ENCODE measurements at places on chromosomes 16 and 17.

DNA sequence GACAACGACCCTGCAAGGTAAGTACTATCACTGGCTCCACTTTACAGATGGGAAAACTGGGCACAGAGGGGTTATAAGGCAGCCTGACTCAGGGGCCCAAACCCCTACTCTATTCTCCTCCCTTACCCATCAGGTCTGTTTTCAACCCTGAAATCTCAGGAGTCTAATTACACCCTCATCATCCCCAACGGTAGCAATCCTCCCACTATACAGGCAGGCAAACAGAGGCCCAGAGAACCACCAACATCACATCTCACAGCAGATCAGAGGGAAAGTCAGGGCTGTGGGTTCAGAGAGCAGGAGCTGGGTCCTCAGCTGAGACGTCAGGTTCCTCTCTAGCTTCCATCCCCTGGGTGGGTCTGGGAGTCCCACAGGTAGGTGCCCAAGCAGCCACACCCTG lies 16.5 kb downstream of the JUP start:
- no peak for DNase-seq

DNA sequence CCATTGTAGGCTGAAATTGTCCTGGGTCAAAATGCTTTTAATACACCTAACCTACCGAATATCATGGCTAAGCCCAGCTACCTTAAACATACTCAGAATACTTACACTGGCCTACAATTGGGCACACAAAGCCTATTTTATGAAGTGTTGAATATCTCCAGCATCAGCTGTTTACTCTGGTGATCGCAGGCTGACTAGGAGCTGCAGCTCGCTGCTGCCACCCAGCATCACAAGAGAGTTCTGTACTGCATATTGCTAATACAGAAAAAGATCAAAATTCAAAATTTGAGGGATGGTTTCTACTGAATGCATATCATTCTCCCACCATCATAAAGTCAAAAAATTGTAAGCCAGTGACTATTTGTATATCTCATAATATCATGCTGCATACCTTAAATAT lies 55.3 kb downstream of the ULK2 start:
- peak; percentile 31 for DNase-seq

- DNase-seq, result peak; percentile 89
Observed at GRCh38 chr16:29645694-29646187, 17.3 kb upstream of the SPN start.

DNA sequence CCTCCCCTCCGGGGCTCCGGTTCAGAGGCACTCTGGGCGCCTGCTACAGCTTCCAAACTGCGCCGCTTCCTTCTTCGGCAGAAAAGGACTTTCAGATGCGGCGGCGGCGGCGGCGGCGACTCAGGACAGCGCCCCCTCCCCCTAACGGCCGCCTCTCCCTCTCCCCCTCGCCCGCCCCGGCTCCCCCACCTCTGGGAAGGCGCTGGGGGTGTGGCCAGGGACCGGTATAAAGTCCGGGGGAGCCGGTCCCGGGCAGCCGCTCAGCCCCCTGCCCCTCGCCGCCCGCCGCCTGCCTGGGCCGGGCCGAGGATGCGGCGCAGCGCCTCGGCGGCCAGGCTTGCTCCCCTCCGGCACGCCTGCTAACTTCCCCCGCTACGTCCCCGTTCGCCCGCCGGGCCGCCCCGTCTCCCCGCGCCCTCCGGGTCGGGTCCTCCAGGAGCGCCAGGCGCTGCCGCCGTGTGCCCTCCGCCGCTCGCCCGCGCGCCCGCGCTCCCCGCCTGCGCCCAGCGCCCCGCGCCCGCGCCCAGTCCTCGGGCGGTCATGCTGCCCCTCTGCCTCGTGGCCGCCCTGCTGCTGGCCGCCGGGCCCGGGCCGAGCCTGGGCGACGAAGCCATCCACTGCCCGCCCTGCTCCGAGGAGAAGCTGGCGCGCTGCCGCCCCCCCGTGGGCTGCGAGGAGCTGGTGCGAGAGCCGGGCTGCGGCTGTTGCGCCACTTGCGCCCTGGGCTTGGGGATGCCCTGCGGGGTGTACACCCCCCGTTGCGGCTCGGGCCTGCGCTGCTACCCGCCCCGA lies at the start of gene IGFBP4:
IGFBP4 (plus strand) TSS at position 255 of the 792 bp plus-strand sequence; CDS start at position 541, 286 bp downstream.
- DNase-seq, result peak; percentile 83

DNA sequence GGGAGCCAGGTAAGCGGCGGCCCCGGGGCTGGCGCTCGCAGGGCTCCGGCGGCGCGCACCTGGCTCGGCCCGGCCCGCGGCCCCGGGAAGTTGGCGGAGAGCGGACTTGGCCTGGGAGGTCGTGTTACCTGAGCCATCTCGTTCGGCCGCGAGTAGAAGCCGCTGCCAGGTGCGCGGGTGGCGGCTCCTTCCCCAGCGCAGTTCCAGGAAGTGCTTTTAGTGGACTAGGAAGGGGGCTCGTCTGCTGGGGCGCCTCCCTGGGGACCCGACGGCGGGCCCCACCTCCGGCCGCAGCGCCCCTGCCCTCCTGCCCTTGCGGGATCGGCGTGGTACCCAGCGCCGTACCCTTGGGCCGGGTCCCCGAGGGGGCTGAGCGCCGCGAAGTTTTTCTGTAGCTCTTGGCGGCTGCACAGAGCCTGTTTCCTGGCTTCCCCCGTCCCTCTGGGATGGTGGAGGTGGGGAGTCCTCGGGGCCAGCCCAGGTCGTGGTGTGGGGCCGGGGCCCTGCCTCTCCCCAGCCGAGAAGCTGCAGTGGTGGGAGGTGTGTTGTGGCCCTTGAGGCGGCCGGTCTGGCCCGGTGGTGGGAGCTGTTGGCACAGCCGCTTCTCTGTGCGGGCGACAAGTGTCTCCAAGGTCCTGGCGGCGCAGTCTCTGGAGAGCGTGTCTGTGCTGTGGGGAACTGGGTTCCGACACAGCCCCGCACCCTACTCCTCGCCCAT lies 96.9 kb downstream of the RAB11FIP4 start:
- peak; percentile 31 for DNase-seq

- no peak for DNase-seq
Observed at GRCh38 chr16:14020141-14020540, 51.0 kb upstream of the MRTFB start.

DNA sequence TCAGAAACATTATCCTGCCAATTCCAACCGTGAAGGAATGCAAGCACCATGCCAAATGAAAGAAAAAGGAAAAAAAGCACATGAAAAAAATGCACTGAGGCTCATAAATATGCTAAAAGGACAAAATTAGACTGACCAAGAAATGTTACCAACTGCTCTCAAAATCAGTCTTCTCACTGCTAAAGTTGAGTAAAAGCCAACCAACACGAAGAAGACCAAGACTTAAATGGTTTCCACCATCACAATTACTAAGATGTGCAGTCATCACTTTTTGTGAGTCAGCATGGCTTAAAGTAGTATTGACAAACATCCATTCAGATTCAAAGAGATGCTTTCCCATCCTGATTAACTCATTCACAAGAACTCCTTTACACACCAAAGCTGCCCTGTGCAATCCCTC lies 16.4 kb downstream of the CDYL2 start:
- no peak for DNase-seq

DNA sequence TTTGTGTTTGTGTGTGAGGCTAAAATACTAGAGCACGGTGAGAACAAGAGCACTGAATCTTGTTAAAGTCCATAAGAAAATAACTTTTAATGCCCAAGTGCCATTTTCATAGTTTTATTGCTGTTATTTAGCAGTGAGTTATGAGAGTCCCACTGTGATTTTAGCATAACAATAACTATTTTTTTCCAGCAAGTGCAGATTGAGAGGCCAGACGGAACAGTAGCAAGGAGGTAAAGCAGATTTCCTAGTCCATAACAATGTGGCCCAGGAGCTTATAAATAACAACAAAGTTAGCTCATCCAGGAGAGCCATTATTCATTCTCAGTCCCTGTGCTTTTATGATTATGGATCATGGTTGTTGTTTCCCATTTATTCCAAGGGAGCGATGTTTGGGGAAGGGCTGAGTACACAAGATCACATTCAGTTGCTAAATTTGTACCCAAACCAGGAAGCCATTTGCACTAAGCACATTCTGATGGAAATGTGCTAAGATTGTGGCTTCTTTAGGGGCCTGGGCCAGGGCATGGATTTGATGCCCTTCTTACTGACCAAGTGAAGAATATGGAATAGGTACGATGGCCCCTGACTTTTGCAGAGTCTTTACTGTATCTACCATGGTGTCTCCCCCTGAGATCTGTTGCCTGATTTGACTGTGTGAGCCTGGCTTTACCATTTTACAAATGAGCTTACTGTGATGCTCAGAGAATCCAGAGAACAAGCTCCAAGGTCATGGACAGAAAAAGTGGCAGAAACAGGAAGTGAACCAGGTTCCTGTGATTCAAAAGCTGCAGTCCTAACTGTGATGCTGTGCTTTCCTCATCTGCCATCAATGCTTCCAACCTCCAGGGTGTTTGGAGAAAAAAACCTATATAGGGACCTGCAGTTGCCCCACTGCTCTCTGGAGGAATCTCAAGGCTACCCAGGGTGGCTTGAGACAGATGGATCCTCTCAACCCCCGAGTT lies 204.7 kb upstream of the HSBP1 start:
- no peak for DNase-seq
